ENCODE measurements at places on chromosomes 16 and 17. TPM values are rescaled to one million over a fixed set of nuclear protein-coding genes. Genes with fewer than 3 reads are reported as not detected.

KRTAP2-2 gene
- polyA plus RNA-seq, result not detected

TMEM204 gene
- 3.4 TPM for polyA plus RNA-seq

KCNH4 gene
- polyA plus RNA-seq, result 0.02 TPM

ATP2C2 gene
- 1.1 TPM for polyA plus RNA-seq

PRSS21 gene
- polyA plus RNA-seq, result 1.8 TPM

GPR139 gene
- polyA plus RNA-seq, result not detected

NLGN2 gene
- polyA plus RNA-seq, result 4.2 TPM

SLC22A31 gene
- 0.16 TPM for polyA plus RNA-seq

CSNK2A2 gene
- polyA plus RNA-seq, result 19.6 TPM

MT2A gene
- polyA plus RNA-seq, result 473 TPM

KRTAP9-8 gene
- polyA plus RNA-seq, result not detected

YBX2 gene
- polyA plus RNA-seq, result 13.0 TPM

SDR42E1 gene
- polyA plus RNA-seq, result 2.3 TPM

OTOP2 gene
- polyA plus RNA-seq, result 0.61 TPM

KRTAP4-6 gene
- not detected for polyA plus RNA-seq

KLHL10 gene
- polyA plus RNA-seq, result 0.22 TPM

RGS11 gene
- 6.3 TPM for polyA plus RNA-seq

FGF11 gene
- polyA plus RNA-seq, result 5.6 TPM

FAM83G gene
- polyA plus RNA-seq, result 33.2 TPM

FCSK gene
- polyA plus RNA-seq, result 11.3 TPM

AURKB gene
- 28.3 TPM for polyA plus RNA-seq

PCGF2 gene
- 9.4 TPM for polyA plus RNA-seq

KRTAP1-5 gene
- not detected for polyA plus RNA-seq

RBFOX1 gene
- 0.01 TPM for polyA plus RNA-seq

All from esophagus (tissue), 2 donors.